ENCODE measurements at places on chromosomes 11 and 22.

GRCh38 chr11:45563171-45563570 lies 102.3 kb downstream of the CHST1 start:
- no peak overlapping the region for H3K27ac ChIP-seq
- H3K4me1 ChIP-seq = no peaks in the 10 kb centered on the region
- no peaks in the 10 kb centered on the region for H3K36me3 ChIP-seq
- peaks cover 36% of the 10 kb centered on the region for H3K27me3 ChIP-seq
- no peak for DNase-seq
- no peak overlapping the region for H3K4me3 ChIP-seq

- no peaks in the 10 kb centered on the region for H3K27me3 ChIP-seq
- H3K4me1 ChIP-seq = no peaks in the 10 kb centered on the region
- DNase-seq = no peak
- H3K4me3 ChIP-seq = no peak overlapping the region
- peaks cover 42% of the 10 kb centered on the region for H3K36me3 ChIP-seq
- H3K27ac ChIP-seq = no peak overlapping the region
Measured at GRCh38 chr11:9789910-9790309, 126.0 kb downstream of the SWAP70 start.

- DNase-seq = no peak
- H3K27ac ChIP-seq = no peak overlapping the region
- no peaks in the 10 kb centered on the region for H3K27me3 ChIP-seq
- H3K4me3 ChIP-seq = no peak overlapping the region
Measured at GRCh38 chr11:6894097-6894496, 1.8 kb upstream of the OR2D2 start.

DNA sequence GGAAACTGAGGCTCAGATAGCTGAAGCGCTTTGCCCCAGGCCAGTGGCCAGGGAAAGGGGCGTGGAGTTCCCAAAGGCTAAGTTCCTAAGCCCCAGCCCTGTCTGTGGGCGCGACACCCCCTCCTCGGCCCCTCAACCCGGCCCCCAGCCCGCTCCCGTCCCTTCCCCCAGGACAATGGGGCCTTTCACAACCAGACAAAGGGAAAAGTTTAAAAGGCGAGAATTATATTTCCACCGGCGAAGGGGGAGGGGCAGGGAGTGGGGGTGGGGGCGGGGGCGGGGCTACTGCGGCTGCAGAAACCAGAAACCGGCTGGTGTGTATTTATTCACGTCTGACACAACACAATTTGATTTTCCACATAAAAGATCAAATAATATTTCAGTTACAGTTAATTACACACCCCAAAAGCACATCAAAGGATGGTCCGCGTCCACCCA lies 192.1 kb downstream of the MN1 start:
- H3K4me1 ChIP-seq = peaks cover 12% of the 10 kb centered on the region
- no peaks in the 10 kb centered on the region for H3K36me3 ChIP-seq
- H3K27ac ChIP-seq = no peak overlapping the region

DNA sequence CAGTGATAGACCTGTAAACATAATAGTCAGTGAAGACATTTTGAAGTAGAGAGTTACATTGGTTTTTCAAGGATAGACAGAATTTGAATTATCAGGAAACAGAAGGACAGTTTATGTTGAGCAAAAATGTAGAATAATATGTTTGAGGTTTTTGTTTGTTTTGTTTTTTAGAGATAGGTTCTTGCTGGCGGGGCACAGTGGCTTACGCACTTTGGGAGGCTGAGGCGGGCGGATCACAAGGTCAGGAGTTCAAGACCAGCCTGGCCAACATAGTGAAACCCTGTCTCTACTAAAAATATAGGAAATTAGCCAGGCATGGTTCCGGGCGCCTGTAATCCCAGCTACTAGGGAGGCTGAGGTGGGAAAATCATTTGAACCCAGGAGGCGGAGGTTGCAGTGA lies 35.6 kb downstream of the BCL2L13 start:
- H3K36me3 ChIP-seq = peaks cover 7% of the 10 kb centered on the region
- no peak for DNase-seq
- H3K4me3 ChIP-seq = no peak overlapping the region
- no peaks in the 10 kb centered on the region for H3K27me3 ChIP-seq

DNA sequence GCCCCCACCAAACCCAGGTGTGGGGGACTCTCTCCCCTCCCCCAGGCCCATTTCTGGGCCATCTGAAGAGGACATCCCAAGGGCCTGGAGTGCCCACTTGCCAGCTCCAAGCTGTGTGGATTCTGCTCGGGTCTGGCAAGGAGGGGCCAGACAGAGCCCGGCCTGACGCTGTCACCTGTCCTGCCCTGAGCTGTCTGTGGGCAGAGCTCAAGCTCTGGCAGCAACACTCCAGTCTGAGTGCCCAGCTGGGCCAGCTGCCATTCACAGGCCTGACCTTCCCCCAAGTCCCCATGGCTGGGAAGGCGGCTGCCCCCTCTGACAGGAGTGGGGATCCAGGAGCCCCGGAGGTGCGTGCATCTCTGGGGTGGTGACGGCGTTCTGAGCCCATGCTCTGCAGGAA lies 6.2 kb upstream of the PIM3 start:
- no peaks in the 10 kb centered on the region for H3K4me1 ChIP-seq
- no peak overlapping the region for H3K4me3 ChIP-seq
- H3K27ac ChIP-seq = no peak overlapping the region
- DNase-seq = no peak

DNA sequence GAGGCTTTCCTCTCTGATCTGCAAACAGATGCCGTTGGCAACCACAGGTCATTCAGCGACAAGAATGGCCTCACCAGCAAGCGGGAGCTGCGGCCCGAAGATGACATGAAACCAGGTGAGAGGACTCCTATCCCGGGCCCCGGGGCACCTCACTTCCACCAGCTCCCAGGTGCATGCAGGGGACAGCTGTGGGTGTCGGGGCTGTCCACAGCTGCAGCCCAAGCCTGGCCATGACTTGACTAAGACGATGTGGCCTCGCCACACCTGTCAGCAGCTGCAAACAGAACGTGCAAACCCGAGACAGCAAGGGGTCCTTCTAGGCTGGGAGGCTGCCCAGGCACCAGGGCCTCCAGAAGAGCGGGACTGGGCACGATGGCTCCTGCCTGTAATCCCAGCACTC lies 3.6 kb downstream of the GAL start:
- peaks cover 10% of the 10 kb centered on the region for H3K4me1 ChIP-seq
- no peak overlapping the region for H3K27ac ChIP-seq
- no peaks in the 10 kb centered on the region for H3K27me3 ChIP-seq
- H3K4me3 ChIP-seq = no peak overlapping the region
- DNase-seq = no peak

DNA sequence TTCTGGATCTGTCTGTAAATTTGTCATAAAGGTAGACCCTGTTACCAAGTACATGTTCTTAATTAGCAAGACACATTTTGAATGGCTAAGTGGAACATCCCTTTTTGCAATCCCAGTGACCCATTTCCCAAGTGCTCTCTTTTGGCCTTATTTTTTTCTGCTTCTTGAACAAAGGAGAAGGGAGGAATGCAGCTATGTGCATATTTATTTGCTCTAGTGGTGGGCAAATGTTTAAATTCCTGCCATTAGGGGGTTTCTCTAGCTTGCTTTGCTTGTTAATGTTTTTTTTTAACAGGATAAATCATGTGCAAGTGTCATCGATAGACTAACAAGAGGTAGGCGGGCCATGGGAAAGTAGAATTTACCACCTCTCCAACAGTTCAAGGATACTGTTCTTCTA lies 135.7 kb downstream of the COMMD9 start:
- no peaks in the 10 kb centered on the region for H3K27me3 ChIP-seq
- H3K27ac ChIP-seq = no peak overlapping the region
- H3K4me1 ChIP-seq = no peaks in the 10 kb centered on the region
- H3K36me3 ChIP-seq = no peaks in the 10 kb centered on the region
- DNase-seq = no peak

DNA sequence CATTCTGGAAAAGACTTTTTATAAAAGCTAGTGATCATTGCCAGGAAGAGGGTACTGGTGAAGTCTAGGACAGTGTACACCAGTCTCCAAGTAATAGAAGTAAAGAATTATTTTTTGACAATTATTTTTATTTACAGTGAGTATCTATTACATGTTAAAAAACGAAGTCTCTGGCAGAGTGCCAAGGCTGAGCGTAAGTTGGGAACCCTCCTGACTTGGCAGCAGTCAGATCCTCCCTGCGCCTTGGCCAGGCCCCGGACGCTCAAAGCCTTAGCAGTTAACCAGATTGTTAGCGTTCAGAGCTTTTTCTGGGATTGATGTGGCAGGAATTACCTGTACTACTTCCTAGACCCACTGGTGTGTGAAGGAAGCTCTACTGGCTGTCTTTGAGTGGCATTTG lies 38.1 kb upstream of the CTTN start:
- no peak for DNase-seq
- H3K27ac ChIP-seq = no peak overlapping the region
- H3K27me3 ChIP-seq = no peaks in the 10 kb centered on the region
- no peak overlapping the region for H3K4me3 ChIP-seq
- H3K4me1 ChIP-seq = peaks cover 55% of the 10 kb centered on the region

DNA sequence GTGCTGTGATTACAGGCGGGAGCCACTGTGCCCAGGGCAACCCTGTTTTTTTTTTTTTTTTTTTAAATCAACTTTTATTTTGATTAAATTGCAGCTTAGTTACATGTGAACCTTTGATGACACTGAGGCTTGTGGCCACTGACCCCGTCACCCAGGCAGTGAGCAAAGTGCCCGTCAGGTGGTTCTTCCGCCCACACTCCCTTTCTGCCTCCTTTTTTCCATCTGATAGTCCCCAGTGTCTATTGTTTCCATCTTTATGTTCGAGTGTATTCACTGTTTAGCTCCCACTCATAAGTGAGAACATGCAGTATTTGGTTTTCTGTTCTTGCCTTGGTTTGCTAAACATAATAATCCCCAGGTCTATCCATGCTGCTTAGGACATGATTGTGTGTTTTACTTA lies 110.9 kb upstream of the GRK3 start:
- no peak overlapping the region for H3K27ac ChIP-seq
- peaks cover 22% of the 10 kb centered on the region for H3K36me3 ChIP-seq
- H3K4me3 ChIP-seq = no peak overlapping the region
- H3K27me3 ChIP-seq = no peaks in the 10 kb centered on the region
- DNase-seq = no peak

DNA sequence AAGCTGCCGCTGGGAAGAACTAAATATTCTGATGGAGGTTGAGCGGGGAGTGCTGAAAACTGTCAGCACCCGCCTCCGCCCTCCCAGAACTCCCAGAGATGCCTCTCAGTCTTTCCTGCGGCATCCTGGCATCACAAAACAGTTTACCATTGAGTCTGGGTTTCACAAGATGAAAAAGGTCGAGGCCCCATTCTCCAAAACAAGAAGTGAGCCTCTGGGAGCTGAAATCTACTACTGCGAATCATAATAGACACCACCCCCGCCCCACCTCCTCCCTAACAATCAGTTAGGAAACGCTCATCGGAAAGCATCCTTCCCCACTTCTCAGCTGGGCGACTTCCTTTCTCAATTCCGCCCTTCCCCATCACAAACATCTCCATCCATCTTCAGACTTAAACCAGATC lies 1.0 kb downstream of the SUN2 start:
- peaks cover 21% of the 10 kb centered on the region for H3K4me1 ChIP-seq
- H3K4me3 ChIP-seq = peak overlapping the region; percentile 76
- H3K27ac ChIP-seq = peak overlapping the region; percentile 98
- peaks cover 33% of the 10 kb centered on the region for H3K36me3 ChIP-seq

GRCh38 chr22:41768430-41768829 lies 32.0 kb upstream of the CCDC134 start:
- no peak overlapping the region for H3K27ac ChIP-seq
- no peak for DNase-seq
- H3K36me3 ChIP-seq = no peaks in the 10 kb centered on the region
- no peaks in the 10 kb centered on the region for H3K27me3 ChIP-seq
- no peaks in the 10 kb centered on the region for H3K4me1 ChIP-seq

DNA sequence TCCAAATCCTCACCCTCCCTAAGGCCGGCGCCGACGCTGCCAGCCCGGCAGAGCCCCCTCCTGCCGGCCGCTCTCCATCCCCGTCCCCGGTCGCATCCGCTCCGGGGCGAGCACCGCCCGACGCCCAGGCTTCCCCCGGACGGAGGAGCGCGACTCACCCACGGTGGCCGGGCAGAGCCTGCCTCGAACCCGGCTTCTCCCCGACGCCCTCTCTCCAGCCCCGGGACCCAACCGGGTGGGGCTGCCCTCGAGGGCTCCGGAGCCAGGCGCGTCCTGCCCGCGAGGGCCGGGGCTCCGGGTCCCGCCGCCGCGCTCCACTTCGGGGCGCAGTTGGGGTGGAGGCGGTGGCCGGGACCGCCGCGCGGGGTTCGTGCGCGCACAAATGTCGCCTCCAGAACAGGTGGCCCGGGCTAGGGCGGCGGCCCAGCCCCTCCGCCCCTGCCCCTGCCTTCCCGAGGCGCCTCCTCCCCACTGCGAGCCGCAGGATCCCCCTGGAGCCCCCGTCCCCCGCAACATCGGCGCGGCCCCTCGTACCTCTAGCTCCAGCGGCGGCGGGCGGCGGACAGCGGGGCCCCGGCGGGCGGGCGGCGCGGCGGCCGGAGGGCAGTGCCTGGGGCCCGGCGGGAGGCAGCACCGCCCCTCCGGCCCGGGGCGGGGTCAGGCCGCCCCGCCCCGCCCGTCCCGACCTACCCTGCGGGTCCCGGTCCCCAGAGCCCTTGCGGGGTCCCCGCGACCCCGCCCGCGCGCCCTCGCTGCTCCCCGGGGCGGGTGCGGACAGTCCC lies at the start of gene A4GALT:
Gene A4GALT (minus strand): TSS at position 608 of the 782 bp plus-strand sequence. CDS start 26,919 bp downstream, outside the sequence.
- H3K4me3 ChIP-seq = peak within 1 kb of the TSS; percentile 93
- H3K27me3 ChIP-seq = no peaks in the 10 kb centered on the region
- DNase-seq = no peak
- peaks cover 27% of the 10 kb centered on the region for H3K4me1 ChIP-seq
- H3K27ac ChIP-seq = peak within 1 kb of the TSS; percentile 96

DNA sequence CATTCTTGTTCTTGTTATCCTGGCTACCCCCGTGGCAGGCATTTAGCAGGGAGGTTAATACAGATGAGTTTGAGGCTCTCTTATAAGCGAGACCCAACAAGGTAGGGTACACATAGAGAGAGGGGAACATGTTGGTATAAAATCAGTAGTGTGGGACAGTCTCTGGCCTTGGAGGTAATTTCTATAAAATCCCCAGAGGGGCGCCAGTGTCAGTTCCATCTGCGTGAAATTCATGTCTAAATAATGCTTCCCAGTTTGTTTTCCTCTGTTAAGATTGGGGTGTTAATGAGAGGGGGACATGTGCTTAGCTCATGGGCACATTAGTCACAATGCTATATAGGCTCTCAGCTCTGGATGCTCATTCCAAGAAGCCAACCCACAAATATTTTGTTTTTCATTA lies 150.7 kb downstream of the MYO18B start:
- no peaks in the 10 kb centered on the region for H3K27me3 ChIP-seq
- DNase-seq = no peak
- no peaks in the 10 kb centered on the region for H3K4me1 ChIP-seq
- H3K27ac ChIP-seq = no peak overlapping the region
- no peaks in the 10 kb centered on the region for H3K36me3 ChIP-seq

GRCh38 chr11:77100166-77101042 lies 2.2 kb upstream of the OMP start:
- no peak for DNase-seq
- H3K27ac ChIP-seq = no peak overlapping the region
- no peak overlapping the region for H3K4me3 ChIP-seq
